ENCODE measurements at places on chromosomes 12 and 14.

DNA sequence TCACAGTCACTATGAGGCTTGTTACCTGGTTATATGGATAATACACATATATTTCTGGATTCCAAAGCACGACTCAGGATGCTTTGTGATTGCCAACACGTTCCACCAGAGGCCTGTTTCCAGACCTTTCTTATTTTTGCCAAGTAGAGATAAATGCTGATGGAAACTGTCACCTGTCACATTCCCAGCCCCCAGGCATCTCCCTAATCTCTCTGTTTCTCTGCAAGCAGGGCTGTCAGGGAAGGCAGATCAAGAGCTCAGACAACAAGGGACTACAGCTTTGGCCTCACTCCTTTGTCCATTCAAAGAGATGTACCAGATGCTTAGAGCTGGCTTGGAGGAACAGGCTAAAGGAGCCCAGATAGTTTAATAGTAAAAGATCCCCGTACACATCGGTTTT, 21.8 kb upstream of the DDHD1 start:
- no peak for DNase-seq

- peak; percentile 73 for DNase-seq
These were observed 43.9 kb upstream of the ESR2 start for GRCh38 chr14:64337888-64338615.

- no peak for DNase-seq
These were observed 47.7 kb upstream of the EVL start for GRCh38 chr14:100017553-100017952.

GRCh38 chr12:121036810-121037326, 2.2 kb downstream of the OASL start:
- DNase-seq, result peak; percentile 35

- DNase-seq, result peak; percentile 50
These were observed 143.5 kb downstream of the ST8SIA1 start for GRCh38 chr12:22190969-22191368.

DNA sequence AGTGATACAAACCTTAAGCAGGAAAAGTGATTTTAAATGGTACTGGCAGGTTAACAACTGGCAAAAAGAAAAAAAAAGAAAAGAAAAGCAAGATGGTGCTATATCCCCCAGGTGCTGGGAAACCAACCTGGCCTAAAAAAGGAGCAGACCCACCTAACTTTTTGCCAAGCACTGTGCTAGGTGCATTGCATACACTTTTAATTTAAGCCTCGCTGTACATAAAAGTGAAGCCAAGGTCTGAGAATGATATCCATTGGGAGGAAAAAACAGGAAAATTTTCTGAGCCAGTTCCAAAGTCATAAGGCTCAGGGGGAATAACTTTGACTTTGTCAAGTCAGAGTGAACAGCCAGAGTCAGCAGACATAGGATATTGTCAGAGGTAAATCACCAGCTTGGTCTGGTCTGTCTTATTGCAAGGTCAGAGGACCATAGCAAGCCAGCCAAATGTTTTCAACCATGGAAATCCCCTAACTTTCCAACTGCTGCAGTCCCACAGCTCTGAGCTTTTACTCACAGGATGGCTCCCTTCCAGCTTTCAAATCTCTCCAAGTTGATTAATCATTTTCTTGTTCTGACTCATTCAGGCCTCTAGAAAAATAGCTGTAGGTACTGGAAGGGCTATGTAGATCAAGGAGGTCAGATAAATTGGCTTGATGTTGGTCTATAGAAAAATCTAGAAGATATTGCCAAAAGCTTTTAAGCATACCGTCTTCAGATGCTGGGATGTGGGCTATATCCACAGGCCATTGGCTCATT, 412.9 kb downstream of the RAD51B start:
- peak; percentile 51 for DNase-seq

DNA sequence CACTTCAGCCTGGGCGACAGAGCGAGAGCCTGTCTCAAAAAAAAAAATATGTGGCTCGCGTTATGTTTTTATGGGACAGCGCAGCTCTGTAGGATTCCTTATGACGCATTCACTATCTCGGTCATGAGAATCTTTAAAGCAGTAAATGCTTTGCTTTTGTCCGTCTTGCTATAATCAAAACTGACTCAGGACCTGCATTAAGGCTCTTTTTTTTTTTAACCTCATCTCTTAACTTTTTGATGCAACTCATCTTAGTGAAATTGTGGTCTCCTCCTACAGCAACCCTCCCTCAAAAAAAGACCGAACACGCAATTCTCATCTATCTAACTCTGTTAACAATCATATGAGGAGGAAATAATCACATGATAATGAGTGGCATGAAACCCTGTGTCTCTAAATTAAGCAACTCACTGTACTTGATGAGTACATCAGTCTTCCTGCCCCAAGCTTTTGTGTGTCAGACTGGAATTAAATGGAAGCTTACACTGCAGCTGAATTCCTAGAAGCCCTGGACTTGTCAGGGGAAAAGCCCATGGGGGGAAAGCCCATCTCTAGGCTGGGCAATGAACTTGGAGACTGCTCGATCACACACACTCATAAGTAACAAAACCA, 4.3 kb downstream of the P2RX4 start:
- DNase-seq, result peak; percentile 94

DNA sequence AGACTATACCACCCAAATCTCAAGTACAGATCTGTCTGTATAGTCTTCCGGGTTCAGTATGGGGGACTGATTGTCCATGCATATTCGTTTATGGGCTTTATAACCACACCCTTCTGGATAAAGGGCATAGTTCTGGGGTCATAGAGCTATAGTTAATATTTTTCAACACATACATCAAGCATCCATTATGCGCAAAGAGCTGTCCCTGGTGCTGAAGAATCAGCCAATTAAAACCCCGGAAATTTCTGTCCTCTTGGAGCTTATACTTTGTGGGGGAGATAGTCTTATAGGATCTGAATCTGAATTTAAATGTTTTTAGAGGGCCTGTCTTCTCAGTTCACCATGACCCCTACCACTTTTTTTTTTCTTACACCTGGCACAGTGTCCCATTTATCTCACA, 256.7 kb downstream of the SUDS3 start:
- DNase-seq, result no peak

GRCh38 chr12:92943482-92944250, 14.6 kb upstream of the EEA1 start:
- DNase-seq, result peak; percentile 85

DNA sequence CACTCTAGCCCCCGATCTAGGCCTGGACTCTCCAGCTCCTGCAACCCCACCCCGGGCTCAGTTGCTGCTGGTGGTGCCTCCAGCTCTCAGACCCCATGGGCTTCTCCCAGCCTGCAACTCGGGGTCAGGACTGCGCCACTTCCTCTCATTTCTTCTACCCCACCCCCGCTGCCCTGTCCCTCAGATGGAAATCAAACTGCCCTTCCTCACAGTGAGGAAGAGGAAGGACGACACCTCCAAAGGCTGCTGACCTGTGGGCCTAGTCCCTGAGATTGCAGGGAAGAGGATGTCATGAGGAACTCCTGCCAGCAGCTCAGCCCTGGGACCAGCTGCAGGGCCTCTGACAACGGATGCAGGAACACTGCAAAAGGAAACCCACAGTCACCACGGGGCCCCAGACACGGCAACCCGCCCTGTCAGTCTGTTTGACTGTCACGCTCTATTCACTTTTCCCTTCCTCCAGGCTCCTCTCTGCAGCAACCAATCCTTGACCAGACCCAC, 29.3 kb upstream of the PNMA1 start:
- DNase-seq, result no peak

- no peak for DNase-seq
These were observed 18.9 kb downstream of the DNAL1 start for GRCh38 chr14:73663548-73664212.

- no peak for DNase-seq
These were observed 183.8 kb downstream of the DPF3 start for GRCh38 chr14:72709916-72710611.

- no peak for DNase-seq
These were observed 6.4 kb downstream of the STX2 start for GRCh38 chr12:130832561-130833209.

GRCh38 chr12:97134495-97134894, 227.4 kb downstream of the NEDD1 start:
- no peak for DNase-seq

- no peak for DNase-seq
These were observed 5.1 kb downstream of the FOXN3 start for GRCh38 chr14:89411976-89412375.

- no peak for DNase-seq
These were observed 127.7 kb downstream of the TMEM30B start for GRCh38 chr14:61153431-61153830.

DNA sequence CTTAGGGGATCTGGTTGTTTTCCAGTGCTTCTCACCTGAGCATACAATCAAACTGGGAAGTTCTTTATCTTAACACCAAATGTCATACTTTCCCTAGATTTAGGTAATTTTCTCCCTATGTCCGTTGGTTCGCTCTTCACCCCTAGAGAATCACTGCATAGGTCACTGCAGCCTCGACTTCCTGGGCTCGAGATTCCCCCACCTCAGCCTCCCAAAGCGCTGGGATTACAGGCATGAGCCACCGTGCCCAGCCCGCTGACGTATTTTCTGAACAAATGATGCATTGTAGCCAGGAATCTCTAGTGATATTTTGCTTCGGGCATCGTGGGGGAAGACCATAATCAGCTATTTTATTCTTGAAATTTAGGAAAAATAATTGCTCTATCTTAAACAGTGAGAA, 1.1 kb upstream of the RPL41 start:
- DNase-seq, result peak; percentile 96

- no peak for DNase-seq
These were observed 66.0 kb upstream of the CPSF6 start for GRCh38 chr12:69173368-69173767.

- no peak for DNase-seq
These were observed 38.5 kb upstream of the FGF6 start for GRCh38 chr12:4483885-4484823.

DNA sequence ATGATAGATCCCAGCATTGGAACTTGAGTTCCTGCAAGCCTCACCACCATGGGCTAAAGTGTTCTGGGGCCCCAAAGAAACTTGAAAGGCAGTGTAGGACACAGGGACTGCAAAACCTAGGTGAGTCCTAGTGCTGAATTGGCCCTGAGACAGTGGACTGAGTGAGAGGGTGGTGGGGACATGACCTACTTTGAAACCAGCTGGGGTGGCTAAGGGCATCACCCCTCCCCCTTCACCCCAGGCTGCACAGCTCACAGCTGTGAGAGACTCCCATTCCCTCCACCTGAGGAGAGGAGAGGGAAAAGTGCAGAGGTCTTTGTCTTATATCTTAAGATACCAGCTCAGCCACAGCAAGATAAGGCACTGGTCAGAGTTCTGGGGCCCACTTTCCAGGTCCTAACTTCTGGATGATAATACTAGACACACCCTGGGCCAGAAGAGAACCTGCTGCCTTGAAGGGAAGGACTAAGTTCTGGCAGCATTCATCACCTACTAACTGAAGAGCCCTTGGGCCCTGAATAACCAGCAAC, 62.5 kb downstream of the MAPKAPK5 start:
- no peak for DNase-seq

GRCh38 chr12:65607401-65607841, 216.9 kb upstream of the HMGA2 start:
- no peak for DNase-seq

GRCh38 chr14:61950340-61950739, 188.1 kb downstream of the SNAPC1 start:
- no peak for DNase-seq

GRCh38 chr12:49358483-49359141, 8.7 kb upstream of the SPATS2 start:
- DNase-seq, result peak; percentile 90

- DNase-seq, result no peak
These were observed 55.0 kb upstream of the GRIP1 start for GRCh38 chr12:66733839-66734238.

DNA sequence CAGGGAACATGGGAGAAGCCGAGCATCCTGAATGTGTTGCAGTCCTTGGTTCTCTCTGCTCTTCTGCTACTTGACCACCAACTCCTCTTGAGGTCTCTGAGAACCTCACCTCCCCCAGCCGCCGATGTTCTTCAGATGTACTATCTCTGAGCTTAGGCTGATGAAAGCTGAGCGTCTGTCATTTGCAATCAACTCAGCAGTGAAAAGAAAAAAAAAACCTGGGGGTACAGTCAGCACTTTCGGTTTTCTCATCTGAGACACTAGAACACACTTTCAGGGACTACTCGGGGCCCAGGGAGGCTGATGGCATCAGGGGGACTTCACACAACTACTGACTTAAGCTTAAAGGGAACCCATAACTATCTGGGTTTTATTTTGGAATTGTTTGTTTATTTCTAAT, 9.6 kb upstream of the FLVCR2 start:
- no peak for DNase-seq

GRCh38 chr12:71682466-71682865, 3.4 kb upstream of the TMEM19 start:
- DNase-seq, result no peak

DNA sequence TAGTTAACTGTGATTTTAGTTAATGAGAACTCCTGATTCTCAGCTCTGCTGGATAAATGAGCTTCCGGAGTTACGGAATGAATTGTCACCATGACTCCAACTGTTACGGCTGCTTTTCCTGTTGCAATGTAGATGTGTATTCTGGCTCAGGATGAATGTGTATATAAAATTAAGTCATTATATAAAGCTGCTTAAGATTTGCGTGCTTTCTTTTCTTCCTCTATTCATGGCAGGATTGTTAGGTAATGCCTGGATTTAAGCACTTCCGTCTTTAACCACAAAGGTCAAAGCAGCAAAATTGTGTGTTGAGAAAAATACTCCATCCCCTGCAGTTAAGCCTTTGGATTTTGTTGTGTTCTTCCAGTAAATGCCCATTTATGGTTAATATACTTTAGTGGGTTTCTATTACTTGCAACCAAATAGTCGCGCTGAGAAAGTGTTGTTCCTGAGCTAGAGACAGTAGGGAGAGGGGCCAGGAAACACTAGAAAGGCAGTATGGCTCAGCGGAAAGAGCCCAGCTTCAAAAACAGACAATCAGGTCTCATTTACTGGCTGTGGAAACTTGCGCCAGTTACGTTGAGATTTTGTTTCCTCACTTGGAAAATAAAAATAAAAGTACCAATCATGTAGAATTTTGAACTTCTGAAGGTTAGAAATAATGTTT, 9.4 kb upstream of the CCDC175 start:
- no peak for DNase-seq

DNA sequence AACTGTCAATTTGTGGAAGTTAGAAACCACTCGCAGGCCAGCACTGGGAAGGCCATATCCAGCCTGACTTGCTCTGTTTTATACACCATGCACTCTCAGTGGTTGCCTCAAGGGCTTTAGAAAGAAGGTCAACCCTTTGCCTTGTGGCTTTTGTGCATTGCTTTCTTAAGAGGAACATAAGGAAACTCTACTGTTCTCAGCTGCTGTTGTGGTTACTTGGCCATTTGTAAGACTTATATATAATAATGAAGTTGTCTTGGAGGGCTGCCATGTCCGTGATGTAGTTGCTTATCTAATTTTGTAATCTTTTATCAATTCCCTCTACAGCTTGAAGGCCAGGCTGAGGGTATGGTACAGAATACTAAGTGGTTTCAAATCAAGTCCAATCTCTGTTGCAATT, 637.8 kb downstream of the DIO2 start:
- no peak for DNase-seq

GRCh38 chr14:76867516-76868453, 41.6 kb downstream of the LRRC74A start:
- DNase-seq, result no peak

DNA sequence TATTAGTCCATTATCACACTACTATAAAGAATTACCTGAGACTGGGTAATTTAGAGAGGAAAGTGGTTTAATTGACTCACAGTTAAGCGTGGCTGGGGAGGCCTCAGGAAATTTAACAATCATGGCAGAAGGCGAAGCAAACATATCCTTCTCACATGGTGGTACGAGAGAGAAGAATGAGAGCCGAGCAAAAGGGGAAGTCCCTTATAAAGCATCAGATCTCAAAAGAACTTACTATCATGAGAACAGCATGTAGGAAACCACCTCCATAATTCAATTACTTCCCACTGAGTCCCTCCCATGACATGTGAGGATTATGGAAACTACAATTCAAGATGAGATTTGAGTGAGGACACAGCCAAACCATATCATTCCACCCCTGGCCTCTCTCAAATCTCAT, 422.6 kb downstream of the MDGA2 start:
- DNase-seq, result no peak
